ENCODE measurements at places on chromosomes 2 and 18.

DNA sequence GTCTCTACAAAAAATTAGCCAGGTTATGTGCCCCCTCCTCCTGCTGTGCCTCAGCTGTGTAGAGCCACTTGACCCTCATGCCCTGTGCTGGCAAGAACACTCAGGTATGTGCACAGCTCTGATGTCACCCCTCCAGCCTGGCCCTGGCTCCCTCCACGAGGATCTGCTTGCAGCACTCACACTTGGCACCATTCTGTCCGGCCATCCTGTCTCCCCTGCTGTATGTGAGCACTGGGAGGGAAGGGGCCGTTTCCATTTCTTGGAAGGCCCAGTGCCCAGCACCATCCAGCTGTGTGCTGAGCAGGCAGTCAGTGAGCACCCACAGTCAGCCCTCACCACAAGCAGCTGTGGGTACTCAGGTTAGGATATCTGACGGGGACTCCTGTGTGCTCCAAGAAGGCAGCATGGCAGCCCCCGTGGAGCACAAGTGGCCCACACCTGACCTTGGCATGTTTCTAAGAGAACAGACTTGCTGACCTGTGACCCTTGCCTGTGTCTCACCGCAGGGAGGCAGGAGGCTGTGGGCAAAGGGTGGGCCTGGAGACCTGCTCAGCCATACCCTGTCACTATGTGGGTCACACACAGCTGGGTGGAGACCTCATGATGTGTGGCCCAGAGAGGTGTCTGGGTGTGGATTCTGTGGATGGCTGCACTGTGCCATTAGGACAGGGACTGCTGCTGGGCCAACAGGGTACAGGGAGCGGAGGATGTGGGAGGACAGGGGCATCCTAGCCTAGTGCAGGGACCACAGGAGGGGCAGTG lies 31.5 kb downstream of the USP34 start:
- no peak for DNase-seq

DNA sequence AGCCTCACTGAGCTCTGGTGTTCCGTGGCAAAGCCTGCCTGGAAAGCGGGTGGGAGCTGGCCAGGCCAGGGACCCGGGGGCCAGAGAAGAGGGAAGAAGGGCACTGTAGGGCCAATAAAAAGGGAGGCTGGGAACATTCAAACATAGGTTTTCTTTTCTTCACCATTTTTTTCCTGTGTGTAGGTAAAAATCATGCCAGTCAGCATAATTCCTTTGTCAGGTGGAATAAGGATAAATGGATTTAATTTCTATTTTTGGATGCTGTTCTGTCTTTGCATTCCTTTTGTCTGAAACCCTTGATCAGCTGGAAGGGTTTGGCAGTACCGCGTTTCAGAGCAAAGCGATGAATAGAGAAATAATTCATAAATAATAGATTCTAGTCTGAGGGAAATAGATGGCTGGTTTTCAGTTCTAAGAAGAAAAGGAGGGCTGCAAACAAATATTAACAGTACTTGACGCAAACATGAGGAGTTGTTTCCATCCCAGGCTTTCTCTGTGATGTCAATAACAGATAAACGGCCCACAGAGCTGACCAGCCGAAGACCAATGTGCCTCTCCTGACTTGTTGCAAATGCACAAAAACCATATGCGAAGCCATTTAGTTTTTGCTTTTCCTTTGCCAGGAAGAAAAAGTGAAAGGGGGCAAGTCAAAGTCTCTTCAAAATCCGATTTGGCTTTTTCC lies 384.4 kb downstream of the TSN start:
- no peak for DNase-seq

DNA sequence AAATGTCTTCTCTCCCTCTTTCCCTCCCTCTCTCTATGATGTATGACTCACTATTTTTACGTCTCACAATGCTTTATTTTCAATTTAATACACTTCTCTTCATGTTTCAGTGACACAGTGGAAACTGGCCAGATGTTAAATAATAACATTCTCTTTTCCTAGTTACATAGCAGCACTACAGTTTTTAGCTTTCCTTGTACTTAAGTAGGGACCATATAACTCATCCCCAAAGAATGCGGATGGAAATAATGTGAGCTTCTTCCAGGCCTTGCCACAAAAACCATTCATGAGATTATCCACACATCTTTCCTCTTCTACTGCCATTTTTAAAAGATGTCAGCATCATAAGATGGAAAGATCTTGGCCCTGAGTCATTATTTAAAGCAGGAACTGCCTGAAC lies 789.4 kb downstream of the LRP1B start:
- peak; percentile 70 for DNase-seq

- DNase-seq = no peak
Measured at GRCh38 chr2:195164930-195165329, 492.1 kb upstream of the SLC39A10 start.

- DNase-seq = no peak
Measured at GRCh38 chr18:75757951-75758350, 330.4 kb upstream of the SMIM21 start.

DNA sequence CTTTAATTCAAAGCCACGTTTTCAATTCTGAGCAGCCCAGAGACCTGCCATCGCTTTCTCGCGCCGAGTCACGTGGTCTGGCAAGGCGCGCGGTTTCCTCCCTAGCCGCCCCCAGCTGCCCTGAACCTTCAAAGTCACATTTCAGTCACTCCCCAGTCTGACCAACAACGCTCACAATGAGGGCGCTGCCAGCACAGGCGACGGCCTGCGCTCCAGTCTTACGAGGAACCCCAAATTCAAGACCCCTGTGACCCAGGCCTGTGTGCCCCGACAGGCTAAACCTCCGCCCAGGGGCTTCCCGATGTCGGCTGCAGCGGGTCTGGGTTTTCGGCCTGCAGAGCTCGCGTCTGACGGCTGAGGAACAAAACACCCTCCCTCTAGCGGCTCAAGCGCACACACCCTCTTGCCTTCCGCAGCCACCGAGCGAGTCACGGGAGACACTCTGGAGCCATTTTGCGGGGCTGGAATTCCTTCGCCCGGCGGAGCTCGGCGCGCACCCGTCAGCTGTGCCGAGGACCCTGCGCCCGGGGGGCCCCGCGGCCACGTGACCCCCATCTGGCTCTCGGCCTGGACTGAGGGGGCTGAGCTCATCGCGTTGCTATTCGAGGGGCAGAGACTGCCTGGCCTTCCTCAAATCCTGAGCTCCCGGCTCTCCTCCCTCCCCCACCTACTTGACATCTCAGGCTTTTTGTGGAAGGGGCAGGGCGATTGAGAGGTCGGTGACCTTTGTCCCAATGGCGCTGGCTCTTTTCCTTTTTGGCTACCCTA lies 69.9 kb upstream of the ITGB6 start:
- peak; percentile 83 for DNase-seq

- DNase-seq = no peak
Measured at GRCh38 chr18:48985161-48985560, 34.4 kb upstream of the SMAD7 start.

DNA sequence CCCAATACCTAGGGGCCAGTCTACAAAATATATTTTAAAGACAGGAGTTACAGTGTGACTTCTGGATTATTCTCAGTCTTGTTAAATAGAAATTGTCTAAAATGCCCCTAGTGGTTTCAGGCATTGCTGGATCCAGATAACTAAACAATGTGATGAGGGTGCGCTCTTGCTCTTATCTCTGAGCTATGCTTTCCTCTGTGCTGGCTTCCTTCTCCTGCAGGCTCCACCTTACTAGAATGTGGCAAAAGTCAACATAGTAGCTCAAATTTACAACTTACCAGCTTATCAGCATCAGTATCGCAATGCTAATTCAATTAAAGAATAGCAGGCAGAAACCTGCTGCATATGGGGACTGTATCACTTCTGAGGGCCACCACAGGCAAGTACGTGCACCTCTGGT lies 61.3 kb upstream of the RNU4ATAC start:
- no peak for DNase-seq

DNA sequence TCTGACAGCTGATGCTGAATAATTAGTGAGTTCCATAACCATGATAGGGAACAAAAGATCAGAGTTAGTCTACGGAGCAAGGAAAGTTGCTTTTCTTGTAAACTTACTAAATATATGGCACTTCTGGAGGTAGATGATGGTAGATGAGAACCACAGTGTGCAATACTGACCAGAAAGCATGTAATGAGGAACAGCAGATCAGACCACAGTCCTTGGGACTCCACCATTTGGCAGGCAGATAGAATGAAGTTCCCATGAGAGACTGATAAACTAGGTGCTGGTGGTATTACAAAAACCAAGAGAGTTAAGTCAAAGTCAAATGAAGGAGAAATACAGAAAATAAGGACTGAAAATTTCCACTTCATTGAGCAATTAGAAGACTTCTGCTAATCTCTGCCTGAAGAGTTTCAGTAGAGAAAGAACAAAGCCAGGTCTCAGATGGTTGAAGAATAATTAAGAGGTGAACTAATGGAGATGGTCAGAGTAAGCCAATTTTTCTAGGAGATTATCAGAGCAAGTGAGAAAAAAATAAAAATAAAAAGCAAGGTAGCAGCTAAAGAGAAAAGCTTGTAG lies 10.4 kb downstream of the CERKL start:
- DNase-seq = no peak

DNA sequence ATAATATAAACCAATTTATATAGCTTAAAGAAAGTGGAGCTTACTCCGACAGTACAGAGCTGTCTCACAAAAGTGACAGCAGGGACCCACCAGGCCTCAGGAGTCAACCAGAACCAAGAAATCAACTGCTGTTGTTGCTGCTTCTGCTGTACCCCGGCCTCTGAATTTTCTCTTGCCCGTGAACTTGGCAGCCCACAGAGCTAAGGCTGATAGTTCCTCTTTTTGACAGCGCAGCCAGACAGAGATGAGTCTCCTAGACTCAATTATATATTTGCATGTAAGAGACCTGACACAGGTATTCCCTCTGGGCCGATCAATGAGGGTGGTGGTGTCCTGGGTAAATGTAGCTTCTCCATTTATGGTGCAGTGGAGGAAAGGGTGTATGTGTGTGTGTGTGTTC lies 109.4 kb downstream of the KCTD1 start:
- no peak for DNase-seq

- DNase-seq = no peak
Measured at GRCh38 chr2:75012080-75012479, 53.6 kb downstream of the POLE4 start.

DNA sequence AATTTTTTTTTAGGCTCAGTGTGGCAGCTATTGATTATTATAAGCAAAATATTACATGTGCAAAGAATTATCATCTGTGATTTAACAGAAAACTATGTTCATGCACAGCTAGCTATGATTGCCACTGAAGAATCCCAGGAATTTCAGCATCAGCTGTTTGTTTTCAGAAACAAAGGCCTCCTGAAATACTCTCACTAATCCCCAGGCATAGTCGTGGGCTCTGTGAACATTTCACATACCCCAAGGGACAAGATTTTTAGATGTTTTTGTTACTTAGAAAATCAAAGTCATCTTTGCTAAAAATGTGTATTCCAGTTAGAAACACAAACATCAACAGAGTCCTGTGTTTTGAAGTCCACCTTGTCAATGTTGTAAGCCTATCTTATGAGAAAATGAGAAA lies 156.1 kb downstream of the MYO1B start:
- no peak for DNase-seq

DNA sequence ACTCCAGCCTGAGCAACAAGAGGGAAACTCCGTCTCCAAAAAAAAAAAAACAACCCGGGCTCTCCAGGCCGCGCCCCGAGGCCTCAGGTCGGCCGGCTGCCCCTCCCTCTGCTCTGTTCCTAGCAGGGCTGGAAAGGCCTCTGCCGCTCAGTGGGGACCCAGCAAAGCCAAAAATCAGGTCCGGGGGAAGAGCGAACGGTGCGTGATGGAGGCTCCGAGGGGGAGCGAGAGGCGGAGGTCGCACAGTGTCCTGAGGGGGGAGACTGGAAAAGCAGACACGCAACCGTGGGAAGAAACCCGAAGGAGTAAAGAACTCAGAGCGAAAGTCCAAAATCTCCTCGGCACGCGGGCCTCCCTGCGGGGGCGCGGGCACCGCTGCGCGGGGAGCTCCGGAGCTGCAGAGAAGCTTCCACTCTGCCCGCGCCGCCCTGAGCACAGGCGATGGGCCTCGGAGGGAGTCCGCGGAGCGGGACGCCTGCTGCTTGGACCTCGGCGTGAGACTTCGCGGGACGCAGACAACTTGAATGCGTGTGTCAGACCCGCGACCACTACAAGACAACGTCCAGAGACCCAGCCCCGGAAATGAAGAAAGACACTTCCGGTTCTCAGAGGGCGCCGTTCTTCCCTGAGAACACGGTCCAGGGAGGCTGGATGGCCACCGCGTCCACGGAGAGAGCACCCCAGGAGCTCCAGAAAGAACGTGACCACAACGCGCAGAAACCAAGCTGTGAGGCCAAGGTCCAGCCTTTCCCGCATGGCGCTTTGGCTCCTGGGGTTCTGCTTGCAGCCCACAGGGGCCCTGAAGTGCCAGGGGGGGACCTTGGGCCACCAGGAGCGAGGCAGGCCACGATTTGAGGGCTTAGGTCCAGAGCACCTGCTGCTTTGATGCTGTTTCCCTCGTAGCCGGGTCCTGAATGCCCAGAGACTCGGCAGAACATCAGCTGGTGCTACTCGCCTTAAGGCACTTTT lies 219.8 kb downstream of the DPP10 start:
- DNase-seq = no peak

- DNase-seq = no peak
Measured at GRCh38 chr2:27441226-27441926, 805 bp upstream of the KRTCAP3 start.

DNA sequence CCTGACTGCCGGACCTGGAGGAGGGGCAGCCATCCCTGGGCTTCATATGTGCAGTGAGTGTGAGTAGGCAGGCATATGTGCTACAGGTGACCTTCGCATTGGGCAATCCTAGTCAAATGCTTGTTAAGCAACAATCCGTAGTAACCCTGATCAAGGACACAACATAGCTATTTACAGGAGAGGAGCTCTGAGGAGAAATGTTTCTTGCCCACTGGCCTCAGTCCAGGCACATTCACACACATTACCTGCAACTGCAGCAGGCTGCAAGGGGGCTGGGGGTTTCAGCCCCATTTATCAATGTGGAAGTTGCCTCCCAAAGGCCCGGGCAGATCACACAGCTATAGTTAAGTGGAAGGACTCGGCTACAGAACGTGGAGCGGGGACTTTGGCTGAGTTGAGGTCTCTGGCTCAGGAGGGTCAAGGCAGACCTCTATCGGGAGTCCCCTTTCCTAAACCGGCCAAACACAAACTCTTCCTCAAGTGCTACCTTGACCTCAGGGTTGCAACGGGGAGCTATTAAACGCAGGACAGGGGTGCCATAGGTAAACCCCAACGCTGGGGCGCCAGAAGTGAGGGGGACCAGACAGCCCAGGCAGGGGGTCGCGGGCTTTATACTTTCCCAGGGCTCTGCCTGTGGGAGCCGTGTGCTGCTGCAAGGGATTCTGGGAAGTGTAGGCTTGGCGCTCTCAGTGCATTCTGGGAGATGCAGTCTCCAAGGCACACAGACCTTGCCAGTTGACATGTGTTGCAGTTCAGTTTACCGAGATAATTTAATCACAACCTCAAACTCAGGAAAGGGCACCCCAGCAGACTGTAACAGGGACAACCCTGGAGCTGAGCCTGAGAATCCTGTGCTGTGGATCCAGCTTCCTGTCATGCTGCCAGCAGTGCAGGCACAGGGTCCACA lies 9.4 kb downstream of the KHK start:
- no peak for DNase-seq

- no peak for DNase-seq
Measured at GRCh38 chr2:96359310-96359709, 23.7 kb downstream of the NCAPH start.

- DNase-seq = no peak
Measured at GRCh38 chr18:41666231-41666630, 288.8 kb upstream of the PIK3C3 start.

GRCh38 chr2:84894131-84894586 lies 11.3 kb upstream of the TMSB10 start:
- no peak for DNase-seq

GRCh38 chr2:226077031-226077430 lies 677.5 kb downstream of the NYAP2 start:
- DNase-seq = no peak

All from stromal cell of bone marrow (primary cell).